ENCODE measurements at places on chromosomes 3 and 15.

DNA sequence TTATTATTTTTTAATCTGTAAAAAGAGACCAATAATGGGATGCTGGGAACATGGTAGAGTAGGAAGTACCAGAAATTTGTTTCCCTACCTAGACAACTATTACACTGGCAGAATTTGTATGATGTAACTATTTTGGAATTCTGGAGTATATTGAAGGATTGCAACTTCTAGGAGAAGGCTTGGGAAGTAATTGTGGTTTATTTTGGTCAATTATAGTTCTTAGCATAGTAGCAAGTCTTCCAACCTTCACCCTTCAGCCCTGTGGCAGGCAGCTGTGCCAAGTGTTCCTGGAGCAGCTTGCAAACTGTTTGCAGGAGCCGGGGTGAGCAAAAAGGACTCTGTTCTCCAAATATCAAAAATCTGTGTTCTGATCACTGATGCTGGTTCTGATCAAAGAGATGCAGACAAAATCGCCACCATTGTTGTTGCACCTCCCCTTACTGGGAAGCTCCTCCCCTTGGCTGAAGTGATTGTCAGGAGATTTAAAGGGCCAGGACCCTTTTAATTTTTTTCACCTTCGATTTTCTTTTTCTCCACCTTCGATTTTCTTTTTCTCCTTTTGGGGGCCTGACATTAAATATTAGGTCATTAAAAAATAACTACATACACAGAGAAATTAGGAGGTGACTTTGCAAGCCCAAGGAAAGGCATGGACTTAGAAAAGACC lies 363.3 kb downstream of the SLC9A9 start:
- DNase-seq = no peak

- peak; percentile 42 for DNase-seq
These were observed at the start of gene RASGRF1 for GRCh38 chr15:79090487-79091203. Gene RASGRF1 (minus strand): TSS chr15:79090780. CDS start chr15:79090498, 282 bp downstream.

- no peak for DNase-seq
These were observed 44.8 kb upstream of the HES1 start for GRCh38 chr3:194091141-194091540.

DNA sequence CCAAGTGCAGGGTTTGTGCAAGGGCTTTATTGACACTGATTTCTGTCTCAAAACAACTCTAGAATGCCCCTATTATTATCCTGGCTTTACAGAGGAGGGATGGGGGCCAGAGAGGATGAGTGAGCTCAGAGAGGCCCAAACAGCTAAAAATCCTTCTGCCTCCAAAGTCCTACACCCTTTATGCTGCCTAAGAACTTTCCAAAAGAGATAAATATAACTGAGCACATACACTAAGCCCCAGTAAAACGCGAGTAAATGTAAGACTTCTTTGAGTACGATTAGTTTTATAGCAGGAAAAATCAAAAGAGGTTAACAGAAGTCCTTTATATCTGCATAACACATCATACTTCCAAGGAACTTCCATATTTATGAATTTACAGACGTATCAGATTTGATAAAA lies 149.1 kb downstream of the CTNNB1 start:
- DNase-seq = no peak

GRCh38 chr3:23999012-23999641 lies 54.0 kb downstream of the NR1D2 start:
- peak; percentile 88 for DNase-seq

- DNase-seq = no peak
These were observed 26.6 kb upstream of the SLMAP start for GRCh38 chr3:57729334-57730045.

DNA sequence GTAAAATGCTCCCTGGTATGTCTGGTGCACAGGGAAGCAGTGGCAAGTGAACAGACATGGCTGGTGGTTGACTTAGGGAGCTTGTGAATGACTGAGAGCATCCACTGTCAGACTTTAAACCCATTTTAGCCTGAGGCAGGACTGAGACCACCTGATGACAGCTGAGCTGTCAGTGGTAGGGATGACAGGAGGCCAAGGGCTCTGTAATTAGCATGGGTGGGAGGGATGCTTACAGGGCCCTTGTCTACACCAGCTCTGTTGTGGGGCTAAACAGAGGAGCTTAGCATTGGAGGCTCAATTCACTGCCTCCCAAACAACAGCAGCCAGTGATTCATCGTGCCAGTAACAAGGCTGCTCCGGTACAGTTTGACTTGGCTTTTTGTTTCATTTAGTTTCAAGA lies 169.4 kb downstream of the CHST2 start:
- peak; percentile 84 for DNase-seq

DNA sequence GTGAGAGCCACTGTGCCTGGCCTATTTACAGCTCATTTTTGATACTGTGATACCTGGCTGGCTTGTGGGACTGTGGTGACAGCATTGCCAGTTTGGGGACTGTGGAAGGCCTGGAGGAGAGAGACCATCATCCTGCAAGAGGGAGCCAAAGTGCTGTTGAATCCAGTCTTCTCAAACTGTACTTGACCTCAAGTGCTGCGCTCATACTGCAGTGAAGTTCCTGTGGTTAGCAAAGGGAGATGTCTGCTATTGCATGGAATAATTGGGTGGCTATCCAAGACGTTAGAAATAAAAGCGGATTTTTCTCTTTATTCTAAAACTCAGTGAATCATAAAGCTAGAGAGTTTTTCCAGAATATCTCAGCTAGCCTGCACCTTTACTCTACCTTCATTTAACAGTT lies 83.4 kb downstream of the CCK start:
- DNase-seq = no peak

DNA sequence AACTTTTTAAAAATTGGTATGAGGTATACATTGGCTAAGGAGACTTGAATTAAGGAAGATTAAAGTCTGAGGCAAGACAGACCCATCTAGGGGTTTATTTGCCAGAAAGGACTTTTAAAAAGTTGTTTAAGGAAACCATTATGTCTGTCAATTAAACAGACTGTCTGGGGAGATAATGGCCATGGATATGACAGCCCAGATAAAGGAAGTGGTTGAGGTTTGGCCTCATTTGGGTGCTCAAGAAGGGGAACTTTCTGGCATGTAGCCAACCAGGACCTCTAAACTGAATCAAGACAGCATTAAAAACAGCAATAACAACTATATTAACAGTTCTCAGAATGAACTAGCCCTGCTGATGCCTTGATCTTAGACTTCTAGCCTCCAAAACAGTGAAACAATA lies 9.9 kb upstream of the CD200R1L start:
- DNase-seq = no peak

DNA sequence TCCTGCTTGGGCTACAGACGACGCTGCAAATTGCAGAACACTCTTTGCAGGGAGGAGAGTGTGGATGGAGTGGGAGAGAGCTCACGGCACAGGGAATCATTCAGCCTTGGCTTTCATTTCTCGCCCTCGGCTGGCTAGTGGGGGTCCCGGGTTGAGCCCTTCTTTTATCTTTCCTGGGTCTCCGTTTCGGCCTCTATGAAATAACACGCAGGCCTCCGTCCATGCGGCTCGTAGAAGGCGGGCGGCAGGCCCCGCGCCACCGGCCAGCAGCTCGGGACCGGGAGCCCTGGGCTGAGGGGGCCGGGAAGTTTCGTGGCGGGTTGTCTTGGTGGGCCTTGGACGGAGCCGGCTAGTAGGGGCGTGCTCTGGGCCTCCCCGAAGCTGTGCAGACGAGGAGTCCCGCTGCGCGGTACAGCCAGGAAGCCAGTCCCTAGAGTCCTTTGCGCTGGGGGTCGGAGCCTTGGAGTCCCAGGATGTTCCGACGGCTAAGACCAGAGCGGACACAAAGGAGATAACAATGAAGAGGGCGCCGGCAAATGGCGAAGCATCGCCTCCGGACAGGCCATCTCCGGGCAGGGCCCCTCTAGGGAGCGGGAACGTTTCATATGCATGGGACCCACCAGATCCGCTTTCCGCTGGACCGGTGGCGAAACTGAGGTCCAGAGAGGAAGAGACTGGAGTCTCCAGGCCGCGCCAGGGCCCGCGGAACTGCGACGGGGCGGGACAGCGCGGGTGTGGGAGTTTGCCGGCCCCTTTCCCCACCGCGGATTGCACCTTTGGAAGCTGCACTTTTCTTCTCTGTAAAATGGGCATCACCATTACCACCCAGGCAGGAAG lies 4.3 kb downstream of the RNU6-1 start:
- no peak for DNase-seq

GRCh38 chr15:91559066-91559465 lies 294.4 kb upstream of the SLCO3A1 start:
- DNase-seq = peak; percentile 96

GRCh38 chr15:90036343-90036742 lies 35.2 kb downstream of the ZNF710 start:
- DNase-seq = no peak

DNA sequence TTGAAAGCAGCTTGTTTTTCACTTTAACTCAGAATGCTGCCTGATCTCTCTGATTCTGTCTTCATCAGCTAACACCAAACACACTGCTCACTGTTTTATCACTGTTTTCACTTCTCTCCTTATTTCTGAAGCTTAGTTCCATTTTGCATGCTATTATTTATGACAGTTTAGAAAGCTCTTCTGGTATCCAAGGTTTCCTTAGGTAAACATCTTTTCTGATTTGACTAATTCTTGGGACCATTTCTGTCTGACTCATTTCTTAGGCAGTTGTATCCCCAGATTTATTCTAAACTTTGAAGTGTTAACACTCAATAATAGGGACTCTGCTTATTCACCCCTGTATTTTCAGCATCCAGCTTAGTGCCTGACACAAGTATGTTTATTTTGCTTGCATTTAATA lies 167.7 kb downstream of the BCHE start:
- no peak for DNase-seq

- no peak for DNase-seq
These were observed 12.9 kb downstream of the VPS18 start for GRCh38 chr15:40906991-40907802.

- DNase-seq = no peak
These were observed 850.8 kb upstream of the ROBO1 start for GRCh38 chr3:80618295-80619256.

DNA sequence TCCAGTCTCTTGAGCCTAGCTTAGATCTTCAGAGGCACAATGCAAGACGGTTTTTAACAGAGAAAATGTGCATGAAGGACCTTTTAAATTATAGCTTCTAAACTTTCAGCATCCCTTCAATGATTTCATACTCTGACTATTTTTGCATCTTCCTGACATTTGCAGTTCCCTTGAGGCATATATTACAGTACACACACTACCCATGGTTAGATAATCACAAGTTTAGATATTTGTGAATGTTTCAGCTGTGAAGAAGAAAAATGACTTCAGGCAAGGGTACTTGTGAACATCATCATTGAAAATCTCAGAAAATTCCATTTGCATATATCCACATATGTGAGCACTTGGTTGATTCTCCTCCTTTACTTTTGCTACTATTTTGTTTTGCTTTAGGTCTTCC lies 341.5 kb downstream of the ROBO2 start:
- no peak for DNase-seq

DNA sequence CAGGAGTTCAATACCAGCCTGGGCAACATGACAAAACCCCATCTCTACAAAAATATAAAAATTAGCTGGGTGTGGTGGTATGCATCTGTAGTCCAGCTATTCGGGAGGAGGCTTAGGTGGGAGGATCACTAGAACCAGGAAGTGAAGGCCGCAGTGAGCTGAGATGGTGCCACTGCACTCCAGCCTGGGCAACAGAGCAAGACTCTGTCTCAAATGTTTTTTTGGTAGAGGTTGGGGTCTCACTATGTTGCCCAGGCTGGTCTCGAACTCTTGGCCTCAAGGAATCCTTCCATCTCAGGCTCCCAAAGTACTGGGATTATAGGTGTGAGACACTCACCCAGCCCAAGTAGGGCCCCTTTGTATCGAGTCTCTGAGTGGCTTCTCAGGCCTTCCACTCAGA lies 1.9 kb upstream of the IFRD2 start:
- DNase-seq = no peak

GRCh38 chr3:170499562-170500156 lies 81.0 kb downstream of the CLDN11 start:
- peak; percentile 77 for DNase-seq

- DNase-seq = no peak
These were observed 12.1 kb upstream of the CTSH start for GRCh38 chr15:78956937-78957336.

GRCh38 chr3:31942446-31942845 lies 38.6 kb downstream of the OSBPL10 start:
- no peak for DNase-seq

DNA sequence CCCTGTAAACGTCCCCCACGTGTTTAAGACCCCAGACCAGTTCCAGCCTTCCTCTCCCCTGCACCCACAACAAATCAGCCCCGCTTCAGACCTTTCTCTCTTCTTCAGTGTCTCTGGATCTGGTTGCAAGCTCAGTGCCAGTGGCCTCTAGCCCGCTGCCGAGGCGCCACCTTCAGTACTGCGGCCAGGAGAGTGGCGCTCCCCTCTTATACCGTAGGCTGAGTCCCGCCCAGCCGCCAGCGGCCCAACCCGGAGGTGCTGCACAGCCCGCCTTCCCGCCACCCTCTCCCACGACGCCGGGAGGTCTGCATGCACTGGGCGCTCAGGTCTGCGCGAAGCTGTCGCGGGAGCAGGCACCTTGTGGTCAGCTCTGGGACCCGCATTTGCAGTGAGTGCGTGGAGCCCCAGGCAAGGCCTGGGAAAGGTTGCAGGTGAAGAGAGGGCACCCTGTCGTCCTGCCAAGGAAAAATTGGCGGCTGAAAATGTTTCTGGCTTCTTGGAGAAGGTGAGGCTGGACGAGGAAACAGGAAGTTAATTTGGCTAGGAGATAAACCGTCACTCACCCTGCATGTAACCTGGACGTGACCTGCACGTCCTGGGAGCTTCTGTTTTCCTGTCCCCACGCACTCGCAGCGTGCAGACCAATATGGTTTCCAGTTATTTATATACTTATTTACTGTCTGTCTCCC lies at the start of gene C2CD4B:
Gene C2CD4B (minus strand): TSS at position 182 of the 689 bp plus-strand sequence. CDS start 301 bp downstream, outside the sequence.
- DNase-seq = no peak

DNA sequence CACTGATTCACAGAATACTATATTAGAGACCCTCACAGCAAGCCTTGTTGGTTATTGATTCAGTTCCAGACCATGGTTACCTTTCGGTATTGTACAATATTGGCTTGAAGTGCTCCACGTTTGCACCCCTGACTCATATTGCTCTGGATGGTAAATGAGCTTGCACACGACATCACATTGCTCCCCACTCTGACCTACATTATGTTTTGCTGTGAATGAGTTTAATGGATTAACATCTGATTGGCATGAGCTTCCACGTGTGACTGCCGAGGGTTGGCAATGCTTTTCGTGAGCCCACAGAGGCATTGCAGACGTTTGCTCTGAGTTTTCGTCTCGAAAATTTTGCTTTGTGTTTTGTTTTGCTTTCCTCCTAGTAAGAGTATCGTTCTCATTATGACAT lies 225.8 kb upstream of the ICE2 start:
- no peak for DNase-seq

DNA sequence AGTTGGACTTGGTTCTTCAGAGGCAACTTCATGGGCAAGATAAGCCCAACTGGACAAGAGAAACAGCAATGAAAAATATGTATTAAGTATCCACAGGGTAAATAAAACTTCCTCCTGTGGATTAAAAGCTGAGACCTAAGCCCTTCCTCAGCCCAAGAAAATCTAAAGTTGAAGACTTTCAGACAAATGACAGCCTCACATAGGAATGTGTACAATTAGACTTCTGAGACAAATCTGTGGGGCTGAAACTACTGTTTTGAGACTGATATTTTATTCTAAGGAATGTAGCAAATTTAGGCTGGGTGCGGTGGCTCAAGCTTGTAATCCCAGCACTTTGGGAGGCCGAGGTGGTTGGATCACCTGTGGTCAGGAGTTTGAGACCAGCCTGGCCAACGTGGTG lies 74.2 kb upstream of the IL12A start:
- DNase-seq = no peak
